ENCODE measurements at places on chromosomes 7 and 10. TPM values are rescaled to one million over a fixed set of nuclear protein-coding genes. Genes with fewer than 3 reads are reported as not detected.

NRP1 gene
- 62.6 TPM for total RNA-seq

LAMB1 gene
- total RNA-seq: 91.6 TPM

EEPD1 gene
- 13.5 TPM for total RNA-seq

VPS26A gene
- 17.1 TPM for total RNA-seq

DGKI gene
- 2.6 TPM for total RNA-seq

VWDE gene
- total RNA-seq: 1.6 TPM

RAB19 gene
- 12.9 TPM for total RNA-seq

PKD2L1 gene
- total RNA-seq: not detected

PVRIG gene
- 0.78 TPM for total RNA-seq

GRID1 gene
- 1.6 TPM for total RNA-seq

ITGB8 gene
- total RNA-seq: 22.1 TPM

FAM107B gene
- 45.9 TPM for total RNA-seq

LRRC4 gene
- 0.33 TPM for total RNA-seq

SORCS3 gene
- total RNA-seq: not detected

UNC5B gene
- total RNA-seq: 11.2 TPM

All from body of pancreas (tissue), 4 donors.